ENCODE measurements at places on chromosomes 16 and 17. TPM values are rescaled to one million over a fixed set of nuclear protein-coding genes. Genes with fewer than 3 reads are reported as not detected.

USP43 gene
- 0.29 TPM for total RNA-seq

- no peak for DNase-seq
Measured at GRCh38 chr16:12706628-12707027, 97.1 kb downstream of the CPPED1 start.

TMEM92 gene
- 1.3 TPM for total RNA-seq

GRCh38 chr17:297758-298157, 54.8 kb downstream of the RPH3AL start:
- DNase-seq: no peak

DNA sequence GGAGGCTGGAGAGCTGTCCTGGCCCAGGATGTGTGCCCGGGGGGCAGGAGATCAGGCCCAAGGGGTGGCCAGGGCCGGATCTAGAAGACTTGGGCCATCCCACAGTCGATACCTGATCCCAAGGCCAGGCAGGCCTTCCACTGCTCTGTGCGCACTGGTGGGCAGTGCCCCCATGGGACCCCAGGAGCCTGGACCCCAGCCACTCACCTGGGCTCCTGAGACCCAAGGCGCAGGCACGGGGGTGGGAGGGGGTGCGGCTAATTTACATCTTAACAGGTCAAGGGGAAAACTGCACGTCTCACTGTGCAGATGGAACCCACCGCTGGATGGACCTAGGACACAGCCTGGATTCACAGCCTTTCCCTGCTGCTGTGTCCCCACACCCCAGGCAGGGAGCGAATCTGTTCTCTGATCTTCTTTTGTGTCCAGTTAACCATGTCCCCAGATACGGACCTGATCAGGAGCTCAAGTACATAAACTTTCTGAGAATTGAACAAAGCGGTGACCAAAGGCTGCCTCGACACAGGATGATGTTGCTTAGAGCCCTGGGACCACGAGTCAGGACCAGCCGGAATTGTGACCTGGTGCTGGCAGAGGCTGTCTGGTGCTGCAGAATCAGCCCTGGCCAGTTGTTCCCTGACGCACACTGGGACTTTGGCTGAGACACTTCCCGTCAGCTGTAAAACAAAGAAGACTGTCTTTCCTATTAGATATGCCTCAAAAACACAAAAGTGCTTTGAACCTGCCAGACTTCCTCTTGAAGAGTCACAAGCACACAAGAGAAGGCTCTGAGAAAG, 60.6 kb downstream of the TNFRSF13B start:
- peak; percentile 99 for DNase-seq

- no peak for DNase-seq
Measured at GRCh38 chr17:54920819-54921218, 20.2 kb downstream of the TOM1L1 start.

GAST gene
- not detected for total RNA-seq

TNS4 gene
- total RNA-seq: not detected

- DNase-seq: no peak
Measured at GRCh38 chr17:51443646-51444045, 183.3 kb downstream of the UTP18 start.

SLC7A6OS gene
- total RNA-seq: 20.2 TPM

DNA sequence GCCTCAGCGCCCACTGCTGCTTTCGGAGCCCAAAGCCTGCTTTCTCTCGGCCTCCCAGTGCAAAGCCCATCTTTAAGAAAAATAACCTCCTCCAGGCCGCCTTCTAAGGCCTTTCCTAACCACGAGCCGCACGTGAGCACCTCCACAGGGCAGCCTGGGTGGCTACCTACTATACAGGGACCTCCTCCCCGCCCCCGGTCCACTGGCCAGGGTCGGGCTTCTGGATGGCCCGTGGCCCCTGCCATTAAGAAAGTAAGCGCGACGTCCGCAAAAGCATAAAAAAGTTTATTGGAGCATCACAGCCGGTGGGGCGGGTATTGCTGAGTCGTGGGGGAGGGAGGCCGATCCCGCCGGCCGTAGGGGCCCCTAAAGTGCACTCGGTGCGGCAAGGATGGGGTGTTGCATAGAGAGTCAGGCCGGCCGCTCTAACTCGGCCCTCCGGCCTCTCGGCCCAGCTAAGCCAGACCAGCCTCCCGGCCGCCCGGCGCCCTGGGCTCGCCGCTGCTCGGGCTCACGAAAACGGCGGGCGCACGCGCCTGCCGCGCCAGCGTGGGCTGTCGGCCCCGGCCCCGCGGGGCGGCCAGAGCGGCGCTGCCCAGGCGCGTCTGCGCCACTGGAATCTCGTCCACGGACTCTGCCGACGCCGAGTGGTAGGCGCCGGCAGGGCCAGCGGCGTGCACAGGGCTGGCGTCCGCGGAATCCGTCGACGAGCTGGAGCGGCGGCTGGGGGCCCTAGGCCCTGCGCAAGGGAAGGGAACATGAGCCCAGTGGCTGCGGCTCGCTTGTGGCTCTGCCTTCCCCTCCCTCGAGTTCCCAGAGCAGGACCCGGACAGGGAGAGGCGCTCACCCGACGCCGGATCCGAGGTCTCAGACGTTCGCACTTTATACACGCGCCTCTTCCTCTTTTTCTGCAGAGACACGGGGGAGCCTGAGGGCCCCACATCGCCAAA, 1.1 kb upstream of the TPPP3 start:
- no peak for DNase-seq

DNA sequence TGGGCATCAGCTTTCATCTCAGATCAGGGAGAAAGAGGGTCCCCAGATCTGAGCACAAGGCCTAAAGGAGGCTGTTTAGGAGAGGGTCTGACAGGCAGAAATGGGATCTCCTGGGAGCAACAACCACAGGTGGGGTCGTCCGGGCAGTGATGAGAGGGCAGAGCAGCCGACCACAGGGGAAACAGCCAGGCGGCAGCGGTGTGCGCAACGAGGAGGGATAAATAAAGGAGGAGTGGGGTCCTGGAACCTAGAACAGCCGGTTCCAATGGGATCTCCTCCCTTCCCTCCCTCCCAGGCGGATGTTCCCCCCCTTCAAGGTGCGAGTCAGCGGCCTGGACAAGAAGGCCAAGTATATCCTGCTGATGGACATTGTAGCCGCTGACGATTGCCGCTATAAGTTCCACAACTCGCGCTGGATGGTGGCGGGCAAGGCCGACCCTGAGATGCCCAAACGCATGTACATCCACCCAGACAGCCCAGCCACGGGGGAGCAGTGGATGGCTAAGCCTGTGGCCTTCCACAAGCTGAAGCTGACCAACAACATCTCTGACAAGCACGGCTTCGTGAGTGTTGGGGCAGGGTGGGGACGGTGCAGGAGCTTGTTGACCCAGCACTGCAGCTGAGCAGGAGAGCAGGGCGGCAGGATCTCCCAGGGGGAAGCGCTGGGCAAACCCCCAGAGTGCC, 1.9 kb downstream of the TBX2 start:
- no peak for DNase-seq

DNA sequence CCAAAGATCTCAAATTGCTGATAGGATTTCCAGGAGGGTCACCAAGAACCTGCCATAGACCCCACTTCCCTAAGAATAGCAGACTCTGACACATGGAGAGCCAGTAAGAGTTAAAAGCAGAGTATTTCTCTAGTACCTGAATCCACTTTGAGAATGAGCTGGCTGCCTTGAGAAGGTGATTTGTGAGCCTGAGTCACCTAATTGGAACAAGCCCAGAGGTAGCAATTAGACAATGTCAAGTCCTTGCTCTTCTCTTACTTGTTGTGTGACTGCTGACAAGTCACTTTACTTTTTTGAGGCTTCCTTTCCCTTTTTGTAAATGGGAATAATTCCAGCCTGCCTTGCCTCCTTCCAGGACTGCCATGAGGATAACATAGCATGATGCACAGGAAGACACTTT, 76.1 kb upstream of the ASIC2 start:
- DNase-seq: no peak

ICAM2 gene
- 0.71 TPM for total RNA-seq

DNA sequence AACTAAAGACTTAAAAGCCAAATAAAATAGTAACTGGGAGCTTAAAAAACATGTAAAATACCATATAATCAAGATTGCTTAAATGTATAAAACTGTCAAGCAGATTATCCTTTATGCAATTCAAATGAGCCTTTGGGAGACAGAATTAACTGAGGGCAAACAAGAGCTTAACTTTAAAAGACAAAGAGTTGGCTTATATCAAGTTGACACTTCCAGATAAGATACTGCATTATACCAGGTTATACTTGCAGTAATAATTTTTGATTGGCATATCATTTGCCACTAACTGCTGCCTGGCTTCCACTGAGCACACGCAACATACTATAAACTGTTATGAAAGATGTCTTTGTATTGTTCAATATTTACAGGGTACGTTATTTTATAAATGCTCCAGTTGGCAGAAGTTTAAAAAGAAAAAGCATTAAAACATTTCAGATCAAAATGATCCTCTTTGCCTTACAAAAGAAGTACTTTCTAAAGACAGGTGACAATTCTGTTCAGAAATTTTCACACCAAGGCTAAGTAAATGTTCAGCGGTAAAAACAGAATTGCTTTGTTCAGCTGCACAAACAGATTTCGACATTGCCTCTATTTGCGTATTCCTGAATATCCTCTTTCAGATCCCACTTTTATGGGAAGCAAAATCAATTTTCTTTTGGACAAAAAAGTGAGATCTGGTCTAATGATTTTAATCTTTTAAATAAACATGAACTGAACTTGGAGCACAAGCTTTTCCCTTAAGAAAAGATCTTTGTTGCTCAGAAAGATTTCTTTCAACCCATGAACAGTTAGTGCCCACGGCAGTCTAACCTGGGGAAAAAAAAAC, 50.7 kb downstream of the TOX3 start:
- DNase-seq: peak; percentile 52

TMEM132E gene
- total RNA-seq: not detected

SOX9 gene
- total RNA-seq: 2.2 TPM

GRCh38 chr16:49020436-49020835, 261.2 kb downstream of the CBLN1 start:
- no peak for DNase-seq

MEFV gene
- total RNA-seq: not detected

ZNF213 gene
- total RNA-seq: 1.8 TPM

DNA sequence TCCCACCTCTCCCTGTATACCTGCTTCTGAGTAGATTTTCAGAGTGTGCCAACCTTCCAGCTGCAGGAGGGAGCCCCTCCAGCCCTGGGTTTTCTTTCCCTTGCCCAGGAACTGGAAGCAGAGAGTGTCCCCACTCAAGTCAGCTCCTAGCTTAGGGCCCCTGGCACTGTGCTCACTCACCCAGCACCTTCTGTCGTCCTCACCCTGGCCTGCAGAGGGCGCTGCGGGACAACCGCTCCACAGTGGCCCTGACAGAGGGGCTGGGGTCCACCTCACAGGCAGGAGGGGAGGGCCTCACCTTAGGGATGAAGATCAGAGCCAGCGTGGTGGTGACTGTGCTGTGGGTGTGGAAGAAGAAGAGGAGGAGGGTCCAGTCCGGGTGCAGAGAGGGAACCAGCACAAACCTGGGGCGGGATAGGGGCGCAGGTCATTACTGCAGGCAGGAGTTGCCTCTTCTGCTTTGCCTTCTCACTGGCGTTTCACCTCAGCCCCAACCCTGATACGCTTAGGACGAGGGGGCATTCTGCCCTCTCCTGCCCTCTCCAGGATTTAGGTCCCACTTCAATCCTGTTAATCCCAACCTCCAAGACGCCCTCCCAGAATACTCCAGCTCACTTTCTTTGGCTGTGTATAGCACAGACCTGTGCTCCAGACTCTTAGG, 10.0 kb downstream of the GPR179 start:
- DNase-seq: peak; percentile 58

GRCh38 chr17:65359016-65359415, 202.4 kb downstream of the AXIN2 start:
- DNase-seq: no peak

DNA sequence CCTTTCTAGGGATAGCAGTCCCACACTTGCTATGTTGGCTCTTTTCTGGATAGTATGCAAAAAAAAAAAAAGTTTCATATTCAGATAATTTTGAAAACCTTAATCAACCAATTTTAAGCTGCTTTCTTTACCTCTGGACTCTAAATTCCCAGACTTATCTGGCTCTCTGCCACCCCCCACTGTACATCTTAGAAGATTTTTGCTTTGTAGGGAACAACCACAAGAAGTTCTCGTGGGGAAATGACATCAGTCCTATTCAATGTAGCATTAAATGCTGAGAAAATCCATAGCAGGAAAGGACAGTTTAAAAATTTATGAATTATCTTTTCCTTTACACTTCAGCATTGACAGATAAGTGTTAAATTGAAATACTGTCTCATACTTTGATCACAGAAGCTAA, 562.7 kb upstream of the HSBP1 start:
- DNase-seq: no peak

- DNase-seq: no peak
Measured at GRCh38 chr17:9470171-9470570, 105.4 kb downstream of the STX8 start.

MATCAP1 gene
- total RNA-seq: 4.4 TPM

GRCh38 chr17:39979893-39980350, 685 bp upstream of the PSMD3 start:
- DNase-seq: peak; percentile 42

DNA sequence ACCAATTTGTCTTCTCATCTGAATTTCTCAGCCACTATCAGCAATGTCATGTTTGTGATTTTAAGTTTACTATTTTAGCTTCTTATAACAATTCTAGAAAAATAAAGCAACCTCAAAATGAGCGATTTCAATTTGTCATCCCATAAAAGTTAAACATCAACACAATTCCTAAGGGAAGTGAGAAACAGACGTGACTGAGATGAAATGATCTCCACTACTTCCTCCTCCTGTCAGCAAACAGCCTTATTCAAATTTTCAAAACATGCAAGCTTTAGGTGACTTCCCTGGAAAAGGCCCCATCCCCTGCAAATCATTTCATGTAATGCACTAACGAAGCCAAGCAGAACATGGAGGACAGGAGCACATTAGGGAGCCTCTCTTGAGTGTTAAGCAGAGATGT, 64.9 kb downstream of the ZNF652 start:
- no peak for DNase-seq

GRCh38 chr17:66260275-66260674, 31.1 kb upstream of the APOH start:
- no peak for DNase-seq

- no peak for DNase-seq
Measured at GRCh38 chr16:77553130-77553529, 118.3 kb upstream of the ADAMTS18 start.

DNA sequence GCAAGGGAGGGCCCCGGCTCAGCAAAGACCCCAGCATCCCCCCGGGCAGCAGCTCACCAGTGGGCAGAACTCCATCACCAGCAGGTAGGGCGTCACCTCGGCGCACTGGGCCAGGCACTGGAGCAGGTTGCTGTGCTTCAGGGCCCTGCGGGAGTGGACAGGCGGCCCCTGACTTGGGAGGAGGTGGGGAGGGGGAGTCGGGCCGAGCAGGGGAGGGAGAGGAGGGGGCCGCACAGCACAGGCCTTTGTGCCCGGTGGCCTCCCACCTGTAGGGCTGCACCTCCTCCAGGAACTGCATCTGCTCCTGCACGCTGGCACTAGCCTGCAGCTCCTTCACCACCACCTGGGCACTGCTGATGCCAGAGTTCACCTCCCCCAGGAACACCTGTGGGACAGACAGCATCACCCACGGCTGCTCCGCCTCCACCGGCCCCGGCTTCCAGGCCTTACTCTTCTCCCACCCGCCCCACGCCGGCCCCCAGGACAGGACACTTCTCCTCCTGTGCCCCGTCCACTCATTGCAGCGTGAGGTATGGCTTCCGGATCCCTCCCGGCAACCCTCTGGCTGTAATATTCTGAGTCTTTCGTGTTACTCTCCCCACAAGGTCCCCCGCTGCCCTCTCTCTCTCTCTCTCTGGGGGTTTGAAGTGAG, 37.7 kb upstream of the PVALEF start:
- no peak for DNase-seq

GRCh38 chr17:38592487-38592886, 13.3 kb downstream of the SRCIN1 start:
- no peak for DNase-seq

All from SK-MEL-5 (cell line).